ENCODE measurements at places on chromosomes 12 and 14.
A peak's percentile ranks its signal among the peaks of the same experiment; 100 is the strongest.

DNA sequence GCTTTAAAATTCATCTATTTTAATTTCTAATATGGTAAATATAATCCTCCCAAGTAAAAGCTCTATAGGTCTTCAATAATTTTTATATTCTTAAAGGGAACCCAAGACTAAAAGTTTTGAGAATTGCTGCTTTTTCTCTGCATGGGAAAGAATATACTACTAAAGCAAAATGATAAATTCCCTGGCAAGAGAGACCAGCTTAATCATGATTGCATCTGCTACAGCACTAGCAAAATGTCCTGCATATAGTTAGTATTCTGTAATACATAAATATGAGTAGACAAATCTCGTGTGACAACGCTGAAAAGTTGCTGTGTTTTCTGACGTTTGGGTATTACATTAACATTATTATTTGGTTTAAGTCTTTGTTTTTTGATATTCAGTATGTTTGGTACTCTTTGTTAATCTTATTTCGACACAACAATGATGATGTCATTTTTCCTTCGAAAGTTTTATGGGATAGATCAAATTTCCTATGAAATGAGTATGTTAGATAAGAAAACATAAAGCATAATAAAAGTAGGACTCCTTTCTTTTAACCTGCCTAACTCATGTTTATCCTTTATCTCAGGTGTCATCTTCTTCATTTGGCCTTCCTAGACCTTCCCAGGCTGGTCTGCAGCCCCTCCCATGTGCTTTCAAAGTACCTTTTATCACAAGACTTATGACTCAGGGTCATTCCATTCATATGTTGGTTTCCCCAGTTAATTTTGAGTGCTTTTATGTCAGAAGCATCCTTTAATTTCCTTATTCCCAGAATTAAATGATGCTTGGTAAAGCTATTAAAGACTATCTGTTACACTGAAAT lies 321.9 kb downstream of the RAD51B start:
- DNase-seq = no peak

DNA sequence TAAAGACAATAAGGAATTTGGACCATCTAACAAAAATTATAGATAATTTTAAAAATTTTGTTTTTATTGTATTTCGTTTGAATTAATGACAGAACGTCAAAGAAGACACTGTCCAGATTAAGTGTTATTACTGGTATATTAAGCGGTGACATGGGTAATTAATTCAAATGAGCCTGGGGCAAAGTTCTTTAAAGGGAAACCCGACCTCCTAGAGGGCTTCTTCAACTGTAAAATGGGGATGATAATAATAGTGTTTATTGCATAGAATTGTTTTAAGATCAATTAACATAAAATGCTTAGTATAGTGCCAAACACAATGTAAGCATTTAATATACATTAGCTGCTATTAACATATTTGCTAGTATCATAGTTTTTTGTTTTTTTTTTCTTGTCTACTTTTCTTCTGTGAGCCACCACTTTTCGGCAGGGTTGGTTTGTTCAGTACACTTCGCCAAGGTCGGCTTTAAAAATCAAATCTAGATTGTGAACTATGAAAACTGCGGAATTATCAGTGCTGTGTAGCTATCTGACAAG lies 514 bp upstream of the LARP4 start:
- DNase-seq = peak; percentile 10

DNA sequence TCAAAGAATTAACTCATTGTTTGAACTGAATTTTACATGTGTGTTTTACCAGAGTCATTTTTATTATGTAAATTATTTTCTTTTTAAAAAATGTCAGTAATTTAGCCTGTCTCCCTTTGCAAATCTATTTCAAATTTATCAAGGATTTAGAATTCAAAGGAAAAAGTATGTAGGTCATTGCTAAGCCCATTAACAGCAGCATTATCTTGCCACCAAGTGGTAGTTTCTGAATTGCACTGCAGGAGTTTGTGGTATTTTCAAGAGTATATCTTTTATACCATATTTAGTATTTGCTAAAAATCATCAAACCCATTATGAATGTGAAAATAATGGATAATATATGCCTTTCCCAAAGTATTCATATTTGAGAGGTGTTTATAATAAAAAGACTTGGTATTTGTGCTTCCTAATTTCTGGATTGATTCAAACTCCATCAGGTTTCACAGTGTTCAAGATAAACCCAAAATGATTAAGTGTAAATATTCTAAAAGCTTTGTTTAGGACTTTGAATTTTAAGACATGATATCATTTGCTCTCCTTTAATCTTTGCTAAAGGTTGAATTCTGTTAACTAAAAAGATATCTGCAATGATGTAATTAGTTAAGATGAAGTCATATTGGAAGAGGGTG lies 711.4 kb downstream of the FSCB start:
- no peak for DNase-seq

DNA sequence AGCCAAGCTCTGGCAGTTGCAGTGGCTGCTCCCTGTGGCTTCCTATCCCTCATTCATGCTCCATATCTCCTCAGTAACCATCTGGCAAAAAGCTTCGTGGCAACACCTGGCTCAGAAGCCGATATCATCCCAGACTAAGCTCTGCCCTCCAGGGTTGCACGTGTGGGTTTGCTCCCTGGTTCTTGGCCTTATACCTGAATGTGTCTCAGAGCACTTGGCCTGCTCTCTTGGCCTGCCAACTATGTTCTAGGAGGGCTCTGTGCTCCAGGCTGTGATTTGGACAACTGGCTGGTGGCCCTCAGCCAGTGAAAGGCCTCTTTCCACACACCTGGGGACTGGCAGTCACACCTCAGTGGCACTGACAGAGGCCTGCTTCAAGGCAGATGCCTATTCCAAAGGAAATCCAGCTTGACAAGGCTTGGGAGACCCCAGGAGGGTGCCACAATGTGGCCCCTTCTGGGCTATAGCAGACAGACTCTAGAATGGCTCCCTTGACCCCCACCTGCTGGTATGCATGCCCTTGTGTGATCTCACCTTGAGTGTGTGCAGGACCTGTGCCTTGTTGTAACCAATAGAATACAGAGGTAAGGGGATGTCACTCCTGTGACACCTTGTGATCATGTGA lies 10.5 kb downstream of the PLD4 start:
- no peak for DNase-seq

GRCh38 chr12:55874443-55874842 lies 31.7 kb upstream of the MMP19 start:
- DNase-seq = no peak

DNA sequence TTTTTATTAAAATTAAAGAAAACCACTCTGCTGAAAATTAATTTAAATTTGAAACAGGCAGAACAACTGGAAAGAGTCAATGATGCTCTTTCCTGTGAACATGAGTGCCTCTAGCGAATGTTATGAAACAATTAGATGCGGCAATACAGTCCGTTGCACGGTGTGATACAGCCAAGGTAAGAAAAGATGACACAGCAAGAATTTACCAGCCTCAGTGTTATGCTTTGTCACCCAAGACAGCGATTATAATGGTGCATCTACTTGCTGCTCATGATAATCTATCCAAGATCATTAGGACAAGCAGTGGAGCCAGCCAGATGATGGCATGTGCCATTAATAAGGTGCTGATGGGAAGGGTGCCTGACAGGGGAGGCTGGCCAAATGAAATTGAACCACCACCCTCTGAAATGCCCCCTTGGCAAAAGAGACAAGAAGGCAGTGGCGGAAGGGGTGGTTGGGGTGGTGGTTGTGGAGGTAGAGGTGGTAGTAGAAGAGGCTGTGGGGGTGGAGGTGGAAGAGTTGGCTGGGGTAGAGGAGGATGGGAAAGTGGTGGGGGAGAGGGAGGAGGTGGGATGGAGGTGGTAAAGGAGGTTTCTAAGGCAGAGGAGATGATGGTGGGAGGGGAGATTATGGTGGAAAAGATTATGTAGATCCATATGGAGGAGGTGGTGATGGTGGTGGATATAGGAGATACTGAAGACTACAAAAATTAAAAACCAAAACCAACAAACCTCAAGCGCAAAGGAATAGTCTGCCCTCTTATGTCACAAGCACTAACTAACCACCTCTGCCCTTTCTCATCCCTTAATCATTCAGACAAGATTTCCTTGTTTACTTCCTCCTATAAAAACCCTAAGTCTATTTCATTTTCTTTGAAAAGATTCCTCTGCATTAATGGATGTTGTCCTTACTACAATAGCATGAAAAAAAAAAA lies 4.0 kb upstream of the RESF1 start:
- DNase-seq = no peak

DNA sequence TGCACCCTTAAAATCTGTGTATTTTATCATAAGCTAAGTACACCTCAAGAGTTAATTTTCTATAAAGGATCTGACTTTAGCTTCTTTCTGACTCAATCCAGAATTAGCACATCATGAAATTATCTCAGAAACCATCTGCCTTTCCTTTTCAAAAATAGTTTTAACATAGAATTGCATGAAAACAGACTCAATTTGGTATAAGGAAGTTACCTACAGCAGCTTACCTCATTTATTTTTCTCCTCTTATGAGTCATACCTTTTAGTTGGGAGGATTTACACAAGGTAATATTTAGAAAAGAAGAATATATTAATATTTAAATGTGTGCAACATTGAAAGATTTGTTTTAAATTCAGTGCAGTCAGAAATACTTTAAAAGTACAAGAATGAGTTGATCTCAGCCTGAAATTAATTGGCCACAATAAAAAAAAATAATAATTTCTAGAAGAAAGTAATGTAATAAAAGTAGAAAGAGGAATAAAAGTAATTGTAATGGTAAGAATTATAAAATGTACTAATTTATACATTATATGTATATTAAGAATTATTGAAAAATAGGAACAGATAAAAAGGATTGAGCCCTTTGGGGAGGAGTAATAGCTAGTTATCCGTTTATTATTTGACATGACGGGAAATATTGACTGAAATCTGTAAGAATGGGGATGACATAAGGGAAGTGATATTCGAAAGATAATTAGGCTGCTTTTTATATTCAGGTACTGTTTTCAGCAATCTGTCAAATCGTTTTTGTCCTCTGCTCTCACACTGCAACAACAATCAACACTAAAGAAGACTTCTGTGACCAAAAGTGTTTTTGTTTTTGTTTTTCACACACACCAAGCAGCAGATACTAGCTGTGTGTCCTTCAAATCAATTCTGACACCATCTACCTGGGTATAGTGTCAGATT lies 20.5 kb downstream of the ADAM21 start:
- DNase-seq = no peak

DNA sequence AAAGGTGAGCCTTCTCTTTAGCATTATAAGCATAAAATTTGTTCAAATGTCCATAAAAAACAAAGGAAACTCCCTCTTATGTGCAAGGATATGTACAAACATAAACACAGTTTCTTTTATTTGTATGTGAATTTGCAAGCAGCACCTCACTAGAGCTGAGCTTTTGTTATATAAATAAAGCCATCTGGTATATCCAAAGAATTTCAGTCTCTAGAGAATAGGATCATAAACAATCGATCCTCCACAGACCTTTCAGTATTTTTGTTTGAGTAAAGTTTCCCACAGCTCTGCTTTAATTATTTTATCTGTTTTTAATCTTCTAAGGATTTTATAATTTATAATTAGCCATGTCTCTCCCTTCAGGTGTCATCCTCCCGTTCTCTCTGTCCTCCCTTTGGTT lies 89.2 kb downstream of the OTOGL start:
- DNase-seq = no peak

DNA sequence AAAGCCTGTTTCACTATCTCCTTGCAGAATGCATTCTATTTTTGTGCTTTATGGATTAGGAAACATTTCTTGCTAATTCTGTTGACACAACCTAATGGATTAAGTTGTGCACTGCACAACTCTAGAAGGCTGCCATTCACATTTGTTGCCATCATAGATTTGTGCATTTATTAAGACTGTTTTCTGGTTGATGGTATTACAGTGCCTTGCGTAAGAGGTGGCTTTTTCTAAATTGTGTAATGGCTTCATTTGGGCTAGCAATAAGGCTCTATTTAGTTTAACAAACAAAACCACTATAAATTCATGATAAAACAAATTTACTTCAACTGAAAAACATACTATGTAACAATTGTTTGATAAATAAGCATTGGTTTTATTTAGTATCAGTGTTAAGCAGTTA lies 175.9 kb downstream of the TRHDE start:
- no peak for DNase-seq

GRCh38 chr14:22994762-22995275 lies 12.5 kb upstream of the AJUBA start:
- DNase-seq = no peak

DNA sequence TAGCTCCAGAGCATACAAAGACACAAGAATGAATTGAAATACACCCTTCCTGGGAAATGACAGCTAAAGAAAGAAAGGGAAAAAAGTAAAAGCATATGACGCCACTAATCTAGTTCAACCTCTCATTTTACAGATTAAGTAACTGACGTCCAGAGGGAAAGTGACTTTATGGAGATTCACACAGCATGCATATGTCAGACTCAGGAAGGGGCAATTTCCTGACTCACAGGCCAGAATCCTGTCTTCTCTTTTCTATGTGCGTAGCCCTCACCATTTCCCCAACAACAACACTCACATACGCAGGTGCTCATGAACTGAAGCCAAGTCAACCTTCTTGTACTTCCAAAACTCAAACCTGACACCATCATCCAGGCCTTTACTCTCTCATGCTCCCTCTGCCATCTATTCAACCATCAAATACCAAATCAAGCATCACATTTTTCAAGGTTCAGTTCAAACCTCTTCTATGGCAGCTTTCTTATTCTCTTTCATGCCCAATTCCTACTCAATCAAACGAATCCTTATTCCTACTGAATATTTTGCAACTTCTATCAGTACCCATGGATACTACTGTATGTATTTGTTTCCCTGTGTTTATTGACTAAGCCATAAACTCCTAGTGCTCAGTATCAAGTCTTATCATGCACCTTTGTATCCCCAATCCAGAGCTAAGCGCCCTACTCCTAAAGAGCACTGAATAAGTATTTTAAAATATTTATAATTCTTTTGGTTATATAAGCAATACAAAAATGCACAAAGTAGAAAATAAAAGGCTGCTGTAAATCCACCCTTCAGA lies 52.8 kb downstream of the STXBP6 start:
- no peak for DNase-seq

GRCh38 chr12:108530161-108530560 lies 15.1 kb downstream of the FICD start:
- no peak for DNase-seq

DNA sequence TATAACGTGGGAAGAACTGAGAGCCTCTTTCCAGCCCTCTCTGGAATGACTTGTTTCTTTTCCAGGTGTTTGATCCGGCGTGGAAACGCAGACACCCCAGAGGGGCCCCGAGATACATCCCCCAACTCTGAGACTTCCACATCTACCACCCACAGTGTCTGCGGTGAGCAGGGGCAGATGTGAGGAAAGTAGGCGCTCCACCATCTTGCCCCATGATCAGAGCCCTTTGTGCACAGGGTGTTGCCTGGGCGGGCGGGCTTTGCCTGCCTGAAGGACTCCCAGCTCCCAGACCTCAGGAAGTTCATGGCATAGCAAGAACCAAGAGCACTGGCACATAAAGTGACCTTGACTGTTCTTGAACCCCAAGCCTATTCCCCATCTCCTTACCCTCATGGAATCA lies 2.8 kb downstream of the CARMIL3 start:
- no peak for DNase-seq

- DNase-seq = no peak
These were observed 5.9 kb downstream of the CIPC start for GRCh38 chr14:77103951-77104350.
